ENCODE measurements at places on chromosomes 11 and 22.

- peak; percentile 80 for DNase-seq
These were observed 363.5 kb upstream of the PITPNB start for GRCh38 chr22:28282405-28283067.

- peak; percentile 51 for DNase-seq
These were observed 136.6 kb downstream of the NAV2 start for GRCh38 chr11:19849107-19849789.

- peak; percentile 38 for DNase-seq
These were observed 5.1 kb downstream of the OR10V1 start for GRCh38 chr11:59708537-59708936.

GRCh38 chr11:118980191-118980881, 8.8 kb downstream of the FOXR1 start:
- DNase-seq = no peak

DNA sequence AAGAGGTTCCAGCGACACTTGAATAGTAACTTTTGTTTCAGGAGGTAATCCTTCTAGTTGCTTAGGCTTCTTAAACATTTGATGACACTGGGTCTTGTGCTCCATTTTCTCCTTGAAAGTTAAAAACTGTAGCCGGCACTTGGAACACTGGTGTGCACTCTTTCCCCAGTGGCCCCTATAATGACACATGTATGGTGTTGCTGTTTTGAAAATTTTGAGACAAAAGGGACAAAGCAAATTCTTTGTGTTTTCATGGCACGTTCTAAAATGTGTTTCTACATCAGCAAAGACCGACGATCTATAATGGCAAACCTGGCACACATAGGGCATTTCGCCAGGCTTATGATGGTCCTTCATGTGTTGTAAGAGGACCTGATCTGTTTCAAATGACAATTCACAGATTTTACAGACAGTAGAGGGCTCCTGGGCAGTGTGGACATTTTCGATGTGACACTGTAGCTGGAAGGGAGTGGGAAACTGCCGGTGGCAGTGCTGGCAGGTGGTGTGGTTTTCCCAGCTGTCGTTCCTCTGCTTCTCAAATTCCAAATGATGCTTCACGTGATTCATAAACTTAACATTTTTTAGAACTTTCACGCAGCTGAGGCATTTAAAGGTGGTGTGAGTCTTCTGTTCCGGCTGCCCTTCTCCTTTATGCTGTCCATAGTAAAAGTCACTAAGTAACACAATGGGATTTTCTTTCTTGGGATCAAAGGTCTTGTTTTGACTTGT, 20.5 kb downstream of the ZNF280B start:
- no peak for DNase-seq

Data from HCEC 1CT (cell line).